Stimulated activated CD8-positive, alpha-beta memory T cell treated with anti-CD3 and anti-CD28 coated beads, Interleukin-4, amount 100 ng/mL, for 24 hours (primary cell): ENCODE measurements at places on chromosomes 7 and 10.

- no peak for DNase-seq
These were observed 483.1 kb upstream of the CNTNAP2 start for GRCh38 chr7:145633513-145633912.

DNA sequence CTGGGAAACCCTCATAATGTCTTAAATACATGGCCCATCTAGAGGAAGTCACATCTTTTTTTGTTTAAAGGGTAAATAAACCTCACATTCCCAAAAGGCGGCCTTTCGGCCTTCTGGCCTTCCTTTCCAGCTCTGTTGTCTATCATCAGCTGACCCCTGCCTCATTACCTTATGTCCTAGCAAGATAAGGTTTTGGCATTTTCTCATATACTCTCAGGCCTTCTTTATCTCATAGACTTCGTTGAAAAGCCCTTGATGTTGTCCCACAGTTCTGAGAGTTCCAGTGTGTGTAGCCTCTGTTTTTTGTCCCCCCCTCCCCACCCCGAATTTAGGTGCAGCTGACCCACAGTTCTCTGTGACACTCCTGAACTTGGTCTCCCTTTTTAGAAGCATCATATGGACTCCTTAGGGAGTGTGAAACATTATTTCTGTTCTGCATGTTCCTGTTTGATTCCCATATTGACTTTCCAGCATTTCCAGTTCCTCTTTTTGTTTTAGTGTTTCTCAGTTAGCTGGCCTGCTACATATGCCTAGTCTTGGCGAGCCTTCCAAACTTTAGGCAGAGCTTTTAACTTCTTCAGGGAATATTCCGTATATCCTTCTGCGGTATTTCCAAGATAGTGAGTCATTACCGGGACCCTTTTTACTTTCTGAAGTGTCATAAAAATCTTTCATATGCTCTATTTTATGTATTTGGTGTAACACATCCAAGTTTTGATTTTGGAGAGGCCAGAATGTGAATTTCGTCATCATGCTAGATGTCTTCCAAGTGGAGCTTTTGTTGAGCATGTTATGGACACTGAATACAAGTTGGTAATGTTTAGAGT is 138.5 kb downstream of the LRRC4 start:
- no peak for DNase-seq

- DNase-seq = no peak
These were observed 320.7 kb downstream of the CDC14C start for GRCh38 chr7:49245062-49245461.

GRCh38 chr10:101007915-101008822 is 8.6 kb downstream of the LZTS2 start:
- no peak for DNase-seq

- DNase-seq = no peak
These were observed 27.4 kb upstream of the PSMG3 start for GRCh38 chr7:1597066-1597760.

DNA sequence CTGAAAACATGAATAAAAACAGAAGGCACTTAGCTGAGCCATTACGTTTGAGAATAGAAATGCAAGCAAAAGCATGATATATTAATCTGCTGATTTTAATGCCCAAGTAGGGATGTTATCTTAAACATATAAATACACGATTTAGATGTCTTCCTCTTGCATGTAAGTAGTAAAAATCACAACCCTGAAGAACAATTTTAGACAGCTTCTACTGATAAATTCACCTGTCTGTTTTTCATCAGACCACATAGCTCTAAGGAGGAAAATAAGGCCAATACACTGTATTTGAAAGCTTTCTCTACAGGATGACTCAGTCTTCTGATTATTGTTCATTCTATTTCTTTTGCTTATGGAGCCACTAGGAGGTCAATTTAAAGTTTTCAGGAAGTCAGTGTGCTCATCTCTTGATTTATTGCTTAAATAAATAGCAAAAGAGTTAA is 210.9 kb upstream of the CHRM2 start:
- DNase-seq = no peak

GRCh38 chr10:34024282-34024681 is 689.8 kb upstream of the NRP1 start:
- no peak for DNase-seq

DNA sequence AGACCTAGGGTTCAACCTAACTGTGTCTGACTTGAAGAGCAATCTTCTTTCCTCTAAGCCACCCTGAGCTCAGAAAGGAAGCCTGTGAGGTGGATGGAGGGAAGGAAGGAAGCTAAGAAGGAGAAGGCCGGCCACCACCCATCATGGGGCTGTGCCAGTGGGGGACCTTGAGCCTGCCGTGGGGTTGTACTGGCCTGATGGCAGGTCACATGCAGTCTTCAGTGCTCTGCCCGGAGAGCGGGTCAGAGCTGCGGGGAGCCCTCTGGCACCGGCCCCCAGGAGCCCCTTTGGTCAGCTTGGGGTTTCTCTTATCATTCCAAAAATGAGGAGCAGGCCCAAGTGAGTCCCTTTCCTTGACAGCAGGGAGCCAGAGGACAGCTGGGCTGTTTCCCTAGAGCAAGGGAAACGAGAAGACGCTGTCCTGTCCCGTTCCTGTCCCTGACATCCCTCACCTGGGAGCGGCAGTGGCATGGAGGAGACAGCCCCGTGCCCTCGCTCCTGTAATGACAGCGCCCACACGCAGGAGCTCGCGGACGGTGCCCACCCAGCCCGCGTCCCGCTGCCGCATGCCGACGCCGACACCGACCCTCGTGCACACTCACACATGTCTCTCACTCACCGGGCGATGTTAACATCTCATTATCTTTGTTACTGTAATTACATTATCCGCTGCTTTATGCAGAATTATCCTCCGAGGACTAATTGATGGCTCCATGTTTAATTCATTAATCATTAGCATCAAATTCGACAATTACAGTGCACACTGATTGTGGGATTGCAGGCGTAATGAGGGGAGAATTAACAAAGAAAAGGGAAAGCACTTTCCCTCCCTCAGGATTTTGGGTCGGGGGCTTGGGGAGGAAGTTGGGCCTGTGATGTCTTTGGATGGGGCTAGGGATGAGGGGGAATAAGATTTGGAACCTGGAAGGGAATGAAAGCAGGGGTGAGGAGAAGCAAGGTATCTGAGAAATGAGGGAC is 31.3 kb downstream of the GBX1 start:
- DNase-seq = no peak

GRCh38 chr10:129766611-129767550 is 197.2 kb downstream of the EBF3 start:
- no peak for DNase-seq

- DNase-seq = no peak
These were observed 55.7 kb upstream of the PRSS58 start for GRCh38 chr7:142313528-142313927.

GRCh38 chr7:358352-358751 is 68.4 kb downstream of the FOXL3 start:
- DNase-seq = no peak

- no peak for DNase-seq
These were observed at the start of gene TAC1 for GRCh38 chr7:97731736-97732564. TAC1 (plus strand) TSS chr7:97732086; CDS start chr7:97732613, 527 bp downstream.

- DNase-seq = no peak
These were observed 121.1 kb downstream of the MALRD1 start for GRCh38 chr10:19169684-19170083.

GRCh38 chr10:116241642-116242410 is 31.2 kb downstream of the GFRA1 start:
- no peak for DNase-seq

GRCh38 chr10:45058992-45059561 is 58.4 kb downstream of the ZNF22 start:
- DNase-seq = no peak

- no peak for DNase-seq
These were observed 4.6 kb upstream of the SERPINE1 start for GRCh38 chr7:101121991-101122932.
